ENCODE measurements at places on chromosomes 3 and 15.

DNA sequence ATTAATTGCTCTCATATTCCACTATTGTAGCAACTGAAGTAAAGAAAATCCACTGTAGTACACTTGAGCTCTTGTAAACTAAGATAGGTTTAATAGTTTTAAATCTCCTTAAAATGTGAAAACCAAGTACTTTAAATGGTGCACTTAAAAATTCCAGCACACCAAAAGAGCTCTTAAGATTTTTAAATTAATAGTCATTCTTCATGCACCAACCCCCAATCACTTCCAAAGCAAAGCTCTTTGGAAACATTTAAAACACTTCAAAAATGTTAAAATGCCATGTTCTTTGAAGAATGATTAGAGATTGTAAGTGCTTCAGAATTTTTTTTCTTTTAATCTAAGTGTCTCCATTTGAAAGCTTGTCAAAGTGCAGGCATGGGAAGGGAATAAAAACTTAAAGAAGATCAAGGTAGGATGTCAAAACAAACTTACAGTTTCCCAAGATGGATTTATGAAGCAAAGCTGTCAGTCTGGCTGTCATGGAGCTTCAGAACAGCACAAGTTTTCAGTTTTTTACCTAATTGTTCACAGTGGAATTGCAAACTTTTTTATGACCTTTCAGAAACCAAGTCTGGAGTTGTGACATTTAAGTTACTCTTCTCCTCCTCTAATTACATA, 84.3 kb downstream of the ARPP21 start:
- DNase-seq, result no peak

GRCh38 chr15:38454696-38455090, 766 bp downstream of the FAM98B start:
- no peak for DNase-seq

- DNase-seq, result no peak
Observed at GRCh38 chr3:34305266-34305665, 506.8 kb downstream of the PDCD6IP start.

GRCh38 chr3:484341-484740, 287.8 kb downstream of the CHL1 start:
- no peak for DNase-seq

DNA sequence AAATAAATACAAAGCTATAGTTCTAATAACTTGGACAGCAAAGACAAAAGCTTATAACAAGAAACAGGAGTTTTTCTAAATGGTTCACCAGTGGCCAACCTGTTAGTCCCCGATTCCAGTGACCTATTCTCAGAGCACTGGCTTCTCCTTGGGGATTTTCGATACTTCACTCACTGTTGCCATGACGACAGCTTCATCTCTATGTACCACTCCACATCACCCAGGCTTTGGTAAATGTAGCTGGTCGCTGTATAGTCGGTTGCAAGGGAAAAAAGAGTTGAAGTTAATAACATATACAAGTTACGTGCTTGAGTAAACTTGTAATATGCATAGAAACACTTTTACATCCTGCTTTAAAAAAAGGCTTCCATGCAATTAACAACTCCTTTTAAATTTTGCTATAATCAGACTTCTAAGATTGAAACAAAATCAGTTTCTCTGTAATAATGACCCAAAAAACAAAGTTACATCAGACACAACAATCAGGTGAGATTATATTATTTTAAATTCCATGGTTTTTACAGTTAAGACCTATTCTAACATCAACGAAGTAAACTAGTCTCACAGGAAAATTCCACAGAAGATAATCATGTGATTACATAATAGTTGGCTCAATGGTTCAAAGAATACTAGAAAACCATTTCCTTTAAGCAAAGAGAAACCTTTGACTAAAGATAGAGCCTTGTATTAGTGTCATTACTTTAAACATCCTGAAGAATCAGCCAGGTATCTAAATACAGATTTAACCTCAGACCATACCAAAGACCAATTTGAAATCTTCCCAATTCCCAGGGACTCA, 2.9 kb downstream of the CCNL1 start:
- no peak for DNase-seq

DNA sequence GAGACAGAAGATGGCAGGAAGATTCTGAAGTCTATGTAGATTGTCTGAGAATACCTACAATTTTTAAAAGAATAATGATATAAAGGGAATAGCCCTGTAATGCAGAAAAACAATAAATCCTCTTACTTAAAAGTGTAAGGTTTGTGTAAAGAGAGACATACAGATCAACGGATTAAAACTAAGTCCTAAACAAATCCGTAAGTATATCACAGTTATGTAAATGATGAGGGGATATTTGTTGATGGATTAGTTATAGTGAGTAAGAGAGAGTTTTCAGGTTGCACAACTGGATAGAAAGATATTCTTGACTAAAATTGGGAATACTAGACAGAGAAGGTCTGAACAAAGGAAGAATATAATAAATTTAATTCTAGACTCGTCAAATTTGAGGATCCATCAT, 179.6 kb downstream of the TBC1D5 start:
- DNase-seq, result no peak

DNA sequence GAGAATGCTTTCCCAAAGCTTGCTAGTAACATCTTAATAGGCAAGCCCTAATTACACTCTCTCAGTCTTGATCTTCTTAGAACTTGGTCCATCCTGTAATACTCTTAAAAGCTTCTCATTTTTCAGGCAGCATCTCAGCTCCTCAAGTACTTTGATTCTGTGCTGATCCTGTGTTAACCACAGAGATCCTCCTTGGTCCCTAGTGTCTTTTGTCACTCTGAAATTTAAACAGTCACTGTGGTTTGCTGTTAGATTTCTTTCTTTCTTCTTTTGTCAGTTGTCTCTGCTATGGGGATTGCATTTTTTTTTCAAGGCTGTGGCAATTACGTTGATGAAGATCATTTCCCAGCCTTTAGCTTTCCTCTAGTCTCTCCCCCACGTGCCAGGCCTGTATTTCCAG, 26.0 kb upstream of the UBE3A start:
- no peak for DNase-seq
